WTC11 (cell line): ENCODE measurements at places on chromosomes 2 and 18. TPM values are rescaled to one million over a fixed set of nuclear protein-coding genes. Genes with fewer than 3 reads are reported as not detected.

GRCh38 chr2:164620873-164621763, at the start of gene GRB14:
GRB14 (minus strand) TSS chr2:164621482; CDS start chr2:164621309, 173 bp downstream.
- H3K27me3 ChIP-seq, result no peaks in the 10 kb centered on the region
- H3K36me3 ChIP-seq, result peaks cover 6% of the 10 kb centered on the region; the same call in 1 of the 2 replicates
- peak; percentile 80 for DNase-seq
- peak within 1 kb of the TSS; percentile 83 for H3K27ac ChIP-seq
- H3K4me1 ChIP-seq, result peaks cover 49% of the 10 kb centered on the region
- H3K4me3 ChIP-seq, result peak within 1 kb of the TSS; percentile 84

AGFG1 gene
- 77.5 to 82.1 TPM (median 81.3 TPM) in 3 replicates for total RNA-seq

CMPK2 gene
- 0.13 to 0.32 TPM (median 0.16 TPM) in 3 replicates for total RNA-seq

TMEM163 gene
- 0.94 to 1.6 TPM (median 1.2 TPM) in 3 replicates for total RNA-seq

HOXD10 gene
- total RNA-seq, result not detected in 3 replicates

MRPS9 gene
- total RNA-seq, result 71.5 to 75.3 TPM (median 73.6 TPM) in 3 replicates

GRCh38 chr2:191866195-191866594, 19.3 kb upstream of the CAVIN2 start:
- no peak overlapping the region for H3K4me3 ChIP-seq
- peaks cover 35% of the 10 kb centered on the region for H3K4me1 ChIP-seq
- peak overlapping the region; percentile 47; the same call in 1 of the 2 replicates for H3K27ac ChIP-seq
- H3K27me3 ChIP-seq, result peaks cover 3% of the 10 kb centered on the region; the same call in 1 of the 2 replicates
- no peak for DNase-seq

VWC2L gene
- not detected in 3 replicates for total RNA-seq

- H3K4me1 ChIP-seq, result peaks cover 42% of the 10 kb centered on the region
- H3K27me3 ChIP-seq, result peaks cover 2% of the 10 kb centered on the region; the same call in 1 of the 2 replicates
- H3K27ac ChIP-seq, result no peak overlapping the region
- no peaks in the 10 kb centered on the region for H3K36me3 ChIP-seq
- DNase-seq, result no peak
- H3K4me3 ChIP-seq, result no peak overlapping the region
Measured at GRCh38 chr18:23811176-23811575, 121.9 kb downstream of the LAMA3 start.
